MCF 10A (cell line): ENCODE measurements at places on chromosomes 6 and 20. TPM values are rescaled to one million over a fixed set of nuclear protein-coding genes. Genes with fewer than 3 reads are reported as not detected.
A peak's percentile ranks its signal among the peaks of the same experiment; 100 is the strongest.

DNA sequence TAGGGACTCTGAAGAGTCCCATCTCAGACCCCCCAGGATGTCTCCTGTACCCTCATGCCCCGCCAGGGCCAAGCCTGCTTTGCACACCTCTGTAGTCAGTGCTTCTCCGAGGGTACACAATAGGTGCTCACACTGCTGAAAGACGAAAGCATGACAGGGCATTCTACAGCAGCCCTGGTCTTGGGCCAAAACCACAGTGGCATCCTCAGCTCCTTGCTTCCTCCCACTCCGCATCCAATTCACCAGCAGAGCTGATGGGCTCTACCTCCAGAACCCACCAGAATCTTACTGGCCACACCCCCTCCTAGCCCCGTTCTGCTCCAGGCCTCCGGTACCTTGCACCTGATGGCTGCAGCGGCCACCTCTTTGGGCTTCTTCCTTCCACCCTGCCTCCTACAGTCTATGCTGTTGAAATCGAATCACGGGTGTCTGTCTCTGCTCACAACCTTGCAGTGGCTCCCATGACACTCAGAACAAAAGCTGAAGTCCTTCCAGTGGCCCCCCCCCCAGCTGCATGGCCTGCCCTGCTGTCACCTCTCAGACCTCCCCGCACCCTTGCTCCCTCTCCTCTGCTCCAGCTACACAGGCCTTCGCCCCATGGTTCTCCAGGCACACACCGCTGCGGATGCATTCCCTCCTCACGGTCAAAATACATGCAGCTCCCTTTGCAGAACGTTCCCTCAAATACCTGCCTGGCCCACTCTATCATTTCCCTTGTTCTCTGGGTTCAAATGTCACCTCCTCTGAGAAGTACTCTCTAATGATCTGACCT is 1.2 kb downstream of the ANGPT4 start:
- DNase-seq = peak; percentile 28

DNA sequence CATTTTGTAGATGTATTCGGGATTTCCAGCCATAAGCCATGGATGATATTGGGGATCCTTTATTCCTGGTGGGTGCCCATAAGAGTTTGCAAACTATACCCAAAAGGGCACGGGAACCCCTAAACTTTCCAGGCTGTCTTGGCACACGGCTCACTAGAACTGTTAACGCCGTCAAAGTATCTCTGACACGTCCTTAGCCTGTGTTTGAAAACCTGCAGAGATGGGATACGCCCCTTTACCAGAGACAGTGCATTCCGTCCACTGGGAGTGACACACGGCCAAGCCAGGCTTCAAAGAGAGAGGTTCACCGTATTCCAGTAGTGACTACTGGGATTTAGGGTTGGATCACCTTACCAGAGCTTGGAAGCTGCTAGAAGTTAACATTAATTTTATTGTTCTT is 95.0 kb downstream of the THBS2 start:
- DNase-seq = no peak

DNA sequence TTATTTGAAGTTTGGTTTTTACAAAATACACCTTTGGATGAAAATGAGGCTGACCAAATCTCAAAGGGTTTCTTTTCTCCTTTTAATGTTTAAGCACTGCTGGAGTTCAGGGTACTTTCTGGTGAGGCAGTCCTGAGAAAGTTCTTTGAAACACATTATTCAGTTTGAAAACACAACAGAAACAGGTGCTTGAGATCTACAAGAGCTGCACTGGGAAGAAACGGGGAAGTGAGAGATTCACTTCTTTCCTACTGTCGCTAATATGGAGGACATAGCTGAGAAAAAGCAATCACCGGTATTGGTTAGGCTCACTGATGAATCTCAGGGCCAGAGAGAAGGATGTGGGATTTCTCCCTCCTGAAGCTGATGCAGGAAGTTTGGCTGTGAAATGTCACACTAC is 22.9 kb upstream of the TMEM170B start:
- no peak for DNase-seq

DNA sequence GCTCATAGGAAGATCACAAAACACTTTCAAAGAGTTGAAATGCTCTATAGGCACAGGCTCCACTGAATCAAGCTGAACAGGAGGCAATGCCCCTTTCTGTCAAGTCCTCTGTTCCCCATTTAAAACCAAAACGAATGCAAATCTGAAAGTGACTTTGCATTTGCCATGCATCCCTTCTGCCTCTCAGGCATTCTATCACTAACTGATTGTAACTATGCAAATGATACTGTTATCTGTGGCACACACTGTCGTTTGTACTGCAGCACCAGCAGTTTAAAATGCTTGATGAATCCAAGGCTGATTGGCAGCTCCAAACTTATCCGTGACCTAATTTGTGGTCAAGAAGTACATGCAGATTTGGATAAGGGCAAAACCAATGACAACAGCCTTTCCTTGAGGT is 1067.5 kb upstream of the MAP3K7 start:
- DNase-seq = no peak

DNA sequence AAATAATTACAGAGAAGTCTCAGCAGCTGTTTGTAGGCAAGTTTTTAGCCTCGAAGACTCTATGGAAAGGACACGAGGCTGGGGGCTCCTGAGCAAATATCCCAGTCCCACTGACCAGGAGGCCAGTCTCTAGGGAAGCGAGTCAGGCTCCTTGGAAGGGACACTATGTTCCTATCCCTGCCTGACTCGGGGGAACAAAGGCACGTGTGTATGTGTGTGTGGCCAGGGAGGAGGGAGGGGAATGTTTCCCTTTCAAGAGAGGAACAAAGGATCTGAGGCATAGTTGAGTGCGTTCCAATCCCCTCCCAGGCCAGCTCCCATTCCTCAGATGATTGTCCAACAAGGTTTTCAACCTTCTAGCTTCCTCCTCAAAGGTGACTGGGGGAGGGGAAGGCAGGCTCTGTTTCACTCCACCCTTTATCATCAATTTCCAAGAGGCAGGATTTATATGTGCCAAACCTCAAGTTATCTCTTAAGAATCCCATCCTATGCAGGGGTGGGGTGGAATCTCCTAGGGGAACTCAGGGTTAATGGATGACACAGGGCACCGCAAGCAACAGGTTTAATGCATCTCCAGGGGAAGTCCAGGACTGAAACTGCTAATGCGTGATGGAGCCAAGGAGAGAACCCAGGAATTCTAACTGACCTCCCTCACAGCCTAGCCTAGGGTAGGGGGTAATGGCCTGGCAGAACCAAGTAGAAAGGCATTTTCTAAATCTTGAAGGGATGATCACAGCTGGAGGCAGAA is 9.9 kb downstream of the BCL2L1 start:
- peak; percentile 92 for DNase-seq

- no peak for DNase-seq
Observed at GRCh38 chr6:79269877-79270276, 35.4 kb upstream of the HMGN3 start.

DNA sequence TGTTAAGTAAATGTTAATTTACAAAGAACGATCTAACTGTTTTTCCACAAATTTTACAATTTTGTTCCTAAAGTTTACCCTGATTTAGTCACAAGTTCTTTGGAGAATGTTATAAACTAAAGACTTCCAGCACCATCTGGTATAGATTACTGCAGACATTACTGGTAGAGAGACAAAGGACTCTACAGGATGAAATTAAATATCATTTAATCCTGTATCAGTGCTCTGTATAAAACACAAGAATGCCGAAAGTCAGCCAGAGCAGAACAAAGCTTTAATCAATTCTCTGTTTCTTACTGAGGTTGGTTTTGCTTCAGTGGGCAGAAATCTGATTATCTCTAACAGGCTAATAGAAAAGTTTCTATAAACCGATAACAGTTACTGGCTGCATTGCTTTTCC is 763.6 kb downstream of the TENT5A start:
- no peak for DNase-seq

- no peak for DNase-seq
Observed at GRCh38 chr6:121584586-121585369, 149.3 kb downstream of the GJA1 start.

DNA sequence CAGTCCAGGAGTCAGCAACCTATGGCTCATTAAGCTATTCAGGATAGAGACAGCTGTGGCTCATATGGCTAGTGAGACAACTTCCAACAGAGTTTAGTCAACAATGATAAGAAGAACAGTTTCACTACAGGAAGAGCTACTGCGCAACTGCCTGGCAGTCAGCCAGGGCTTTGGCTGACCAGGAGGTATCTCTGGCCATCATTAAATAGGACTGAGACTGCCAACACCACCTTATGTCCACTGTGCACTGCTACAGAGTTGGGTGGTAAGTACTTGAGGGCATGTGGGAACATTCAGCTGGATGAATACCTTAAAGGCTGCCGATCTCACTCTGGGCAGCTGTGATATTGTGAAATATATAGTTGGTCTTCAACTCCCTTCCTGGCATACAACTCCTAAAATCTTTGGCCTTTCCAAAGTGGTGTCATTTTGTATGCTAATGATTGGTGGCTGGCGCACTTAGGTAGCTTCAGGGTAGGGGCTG is 52.2 kb upstream of the FAM83C start:
- peak; percentile 85 for DNase-seq

GRCh38 chr6:107655864-107656263 is 165.9 kb downstream of the SOBP start:
- DNase-seq = no peak

- peak; percentile 82 for DNase-seq
Observed at GRCh38 chr20:47377122-47377722, 20.7 kb upstream of the ZMYND8 start.

DNA sequence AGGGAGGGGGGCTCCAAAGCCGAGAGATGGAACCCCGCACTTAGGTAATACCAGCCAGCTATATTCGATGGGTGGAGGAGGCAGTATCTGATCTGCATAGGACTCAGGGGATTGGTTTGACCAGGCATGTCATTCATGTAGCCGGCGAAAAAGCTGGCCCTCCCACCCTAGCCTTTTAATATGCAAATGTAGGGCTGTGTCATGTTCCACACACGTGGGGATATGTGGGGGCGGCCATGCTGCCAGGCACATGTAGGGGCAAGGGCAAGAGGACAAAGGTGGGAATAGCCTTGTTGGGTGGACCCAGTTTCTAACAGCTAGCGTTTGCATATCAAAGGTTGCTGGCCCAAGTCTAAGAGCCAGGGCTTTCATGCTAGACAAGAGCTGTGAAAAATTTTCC is 39.1 kb upstream of the DDR1 start:
- DNase-seq = no peak

DNA sequence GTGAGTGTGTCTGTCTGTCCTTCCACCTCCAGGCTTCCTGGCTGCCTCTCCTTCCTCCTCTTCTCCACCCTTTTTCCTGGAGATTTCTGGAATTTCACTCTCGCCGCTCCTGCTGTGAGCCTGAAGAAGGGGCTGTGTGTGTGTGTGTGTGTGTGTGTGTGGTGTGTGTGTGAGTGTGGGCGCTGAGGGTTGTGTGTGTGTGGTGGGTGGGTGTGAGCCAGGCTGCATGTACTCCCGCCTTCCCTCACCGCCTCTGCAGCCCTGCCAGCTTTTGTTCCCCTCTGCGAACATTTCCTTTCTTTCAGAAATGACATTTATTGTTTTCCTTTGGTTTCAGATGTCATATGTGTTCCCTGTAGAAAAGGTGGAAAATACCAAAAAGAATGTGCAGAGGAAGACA is 76.0 kb downstream of the SRC start:
- no peak for DNase-seq

- DNase-seq = no peak
Observed at GRCh38 chr20:46275091-46275490, 33.2 kb downstream of the CDH22 start.

GRCh38 chr6:31791324-31792089 is 4.0 kb downstream of the VARS1 start:
- DNase-seq = peak; percentile 46

DNA sequence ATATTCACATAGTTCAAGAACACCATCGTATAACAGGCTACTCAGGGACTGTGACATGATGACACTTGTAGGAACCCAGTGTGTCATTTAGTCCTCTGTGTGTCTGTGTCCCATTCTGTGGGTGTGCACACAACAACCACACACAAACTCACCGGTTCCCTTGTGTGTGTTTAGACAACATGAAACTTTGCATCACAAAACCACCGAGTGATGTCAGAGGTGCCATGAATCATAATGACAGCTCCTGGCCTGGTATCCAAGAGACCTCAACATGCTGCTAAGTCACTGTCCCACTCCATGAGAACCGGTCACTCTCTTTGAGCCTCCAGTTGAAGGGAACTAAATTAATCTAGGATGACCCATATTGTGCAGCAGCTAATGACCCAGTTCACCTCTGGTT is 421.3 kb downstream of the PREX1 start:
- no peak for DNase-seq

- no peak for DNase-seq
Observed at GRCh38 chr6:147855803-147856482, 347.5 kb downstream of the SAMD5 start.

DNA sequence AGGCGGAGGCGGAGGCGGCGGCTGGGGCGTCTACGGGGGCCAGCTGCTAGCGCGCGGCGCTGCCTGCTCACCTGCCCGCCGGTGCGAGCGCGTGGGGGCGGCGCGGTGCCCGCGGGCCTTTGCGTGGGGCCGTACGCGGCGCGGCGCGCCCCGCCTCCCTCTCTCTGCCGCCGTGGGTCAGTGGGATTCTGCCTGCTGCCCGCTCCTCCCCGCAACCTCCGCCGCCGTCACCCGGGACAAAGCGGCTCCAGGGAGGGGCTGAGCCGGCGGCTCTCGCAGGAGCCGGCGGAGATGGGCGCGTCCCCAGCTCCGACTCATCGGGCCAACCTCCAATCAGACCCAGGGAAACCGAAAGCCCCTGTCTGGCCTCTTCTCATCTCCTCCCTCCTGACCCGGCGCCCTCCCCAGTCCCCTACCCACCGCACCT is at the start of gene RCAN2:
Gene RCAN2 (minus strand): TSS at position 249 of the 427 bp plus-strand sequence.
- peak; percentile 47 for DNase-seq

DNA sequence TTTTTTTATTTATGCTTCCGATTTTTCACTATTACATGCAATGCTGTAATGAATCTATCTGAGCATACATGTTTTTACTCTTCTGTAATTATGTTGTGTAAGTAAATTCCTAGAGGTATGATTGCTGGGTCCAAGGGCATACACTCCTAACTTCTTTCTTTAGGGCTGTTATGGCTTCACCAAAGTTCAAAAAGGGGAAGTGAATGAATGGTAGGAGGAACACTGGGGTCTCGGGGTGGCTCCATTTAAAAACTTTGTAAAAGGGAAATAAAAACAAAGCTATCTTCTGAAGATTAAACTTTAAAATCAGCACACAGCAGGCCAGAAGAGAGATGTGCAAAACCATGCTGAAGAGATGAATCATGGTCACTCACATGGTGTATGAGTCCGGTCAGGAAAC is 289.1 kb upstream of the SUPT3H start:
- DNase-seq = no peak

GRCh38 chr20:45539382-45539781 is at the start of gene WFDC6:
Gene WFDC6 (minus strand): TSS chr20:45539482. CDS start chr20:45539407, 75 bp downstream.
- DNase-seq = no peak

- no peak for DNase-seq
Observed at GRCh38 chr6:52385074-52385473, 23.1 kb downstream of the PAQR8 start.

NKX2-2 gene
- not detected in 2 replicates for total RNA-seq

SEL1L2 gene
- not detected in 2 replicates for total RNA-seq

GGTLC1 gene
- not detected in 2 replicates for total RNA-seq

SLC17A3 gene
- not detected in 2 replicates for total RNA-seq

ALDH8A1 gene
- total RNA-seq = 1.1 and 2.0 TPM in 2 replicates

SLC17A5 gene
- 6.1 and 7.2 TPM in 2 replicates for total RNA-seq

OLIG3 gene
- not detected in 2 replicates for total RNA-seq

RFX6 gene
- total RNA-seq = not detected in 2 replicates

INSM1 gene
- total RNA-seq = not detected in 2 replicates

TPX2 gene
- 45.3 and 79.6 TPM in 2 replicates for total RNA-seq
